ENCODE measurements at places on chromosomes 5 and 9. TPM values are rescaled to one million over a fixed set of nuclear protein-coding genes. Genes with fewer than 3 reads are reported as not detected.
A peak's percentile ranks its signal among the peaks of the same experiment; 100 is the strongest.

PAPPA gene
- total RNA-seq = 5.7 TPM

GRM6 gene
- total RNA-seq = not detected

ANKRD18A gene
- 2.2 TPM for total RNA-seq

LHX3 gene
- 0.16 TPM for total RNA-seq

GRCh38 chr5:1800472-1801221, 560 bp upstream of the NDUFS6 start:
- peaks cover 45% of the 10 kb centered on the region for H3K36me3 ChIP-seq
- peak overlapping the region; percentile 90 for H3K27ac ChIP-seq
- H3K4me1 ChIP-seq = peaks cover 50% of the 10 kb centered on the region
- H3K27me3 ChIP-seq = no peaks in the 10 kb centered on the region

GRCh38 chr9:78821126-78821822, 524.3 kb downstream of the PSAT1 start:
- no peaks in the 10 kb centered on the region for H3K27me3 ChIP-seq
- H3K4me1 ChIP-seq = no peaks in the 10 kb centered on the region
- no peak for DNase-seq

DNA sequence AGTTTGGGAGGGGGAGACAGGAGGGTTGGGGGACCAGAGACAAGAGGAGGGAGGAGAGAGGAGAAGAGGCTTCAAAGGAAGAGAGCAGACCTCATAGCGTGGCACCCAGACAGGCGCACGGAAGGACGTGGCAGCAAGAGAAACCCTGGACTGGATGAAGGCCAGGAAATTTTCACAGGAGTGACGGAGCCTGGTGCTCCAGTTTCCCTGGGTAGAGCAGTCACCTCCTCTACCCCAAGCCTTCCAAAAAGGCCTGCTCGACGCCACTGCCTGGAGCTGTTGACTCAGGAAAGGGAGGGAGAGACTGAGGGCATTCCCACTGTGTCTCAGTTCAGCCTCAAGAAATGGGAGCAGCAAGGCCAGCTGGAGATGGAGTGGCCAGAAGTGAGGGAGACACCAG, 19.3 kb downstream of the AK8 start:
- H3K36me3 ChIP-seq = no peaks in the 10 kb centered on the region
- H3K4me1 ChIP-seq = no peaks in the 10 kb centered on the region
- H3K27ac ChIP-seq = no peak overlapping the region
- no peaks in the 10 kb centered on the region for H3K27me3 ChIP-seq
- no peak overlapping the region for H3K4me3 ChIP-seq

- H3K4me1 ChIP-seq = no peaks in the 10 kb centered on the region
- H3K4me3 ChIP-seq = no peak overlapping the region
- H3K27me3 ChIP-seq = no peaks in the 10 kb centered on the region
- DNase-seq = no peak
- no peak overlapping the region for H3K27ac ChIP-seq
These were observed 114.1 kb downstream of the FRMD3 start for GRCh38 chr9:83423815-83424707.

DNA sequence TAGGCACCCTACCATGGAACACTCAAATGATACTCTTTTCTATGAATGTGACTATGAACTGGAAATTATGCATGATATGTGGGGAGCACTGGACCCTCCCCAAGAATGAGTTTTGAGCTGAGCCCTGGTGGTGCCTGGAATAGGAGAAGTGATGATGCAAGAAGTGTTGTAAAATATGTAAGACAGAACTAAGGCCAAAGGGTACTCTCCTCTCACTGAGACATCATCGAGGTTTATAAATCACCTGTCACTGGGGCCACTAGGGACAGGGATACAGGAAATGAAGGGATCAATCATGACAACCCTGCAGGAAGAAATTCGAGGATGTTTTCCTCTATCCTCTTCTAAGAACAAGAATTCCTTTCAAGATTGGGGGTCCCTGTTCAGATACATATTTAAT, 45.4 kb downstream of the PCSK1 start:
- peaks cover 10% of the 10 kb centered on the region for H3K4me1 ChIP-seq
- DNase-seq = no peak
- no peaks in the 10 kb centered on the region for H3K27me3 ChIP-seq
- no peak overlapping the region for H3K27ac ChIP-seq
- no peaks in the 10 kb centered on the region for H3K36me3 ChIP-seq

Measured in right atrium auricular region (tissue), 2 donors.